GM13977 (cell line): ENCODE measurements at places on chromosomes 4 and X.
A peak's percentile ranks its signal among the peaks of the same experiment; 100 is the strongest.

DNA sequence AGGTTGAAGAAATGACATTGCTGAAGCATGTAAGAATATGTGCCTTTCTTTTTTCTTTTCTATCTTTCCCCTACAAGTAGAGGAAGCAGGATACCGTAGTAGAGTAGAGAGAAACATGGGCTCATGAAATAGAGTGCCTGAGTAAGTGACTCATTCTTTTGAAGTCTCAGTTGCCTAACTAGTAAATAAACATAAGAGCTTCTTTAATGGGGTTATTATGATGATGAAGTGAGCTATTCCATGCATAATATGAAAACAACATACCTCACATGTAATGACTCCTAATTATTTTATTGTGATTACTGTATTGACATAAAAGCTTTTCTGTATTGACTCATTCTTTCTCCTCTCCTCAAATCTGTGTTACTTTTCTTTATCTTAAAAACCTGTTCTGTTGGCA, 1538.2 kb downstream of the TECRL start:
- DNase-seq, result no peak

GRCh38 chrX:75181721-75182120, 25.6 kb upstream of the ABCB7 start:
- DNase-seq, result no peak

DNA sequence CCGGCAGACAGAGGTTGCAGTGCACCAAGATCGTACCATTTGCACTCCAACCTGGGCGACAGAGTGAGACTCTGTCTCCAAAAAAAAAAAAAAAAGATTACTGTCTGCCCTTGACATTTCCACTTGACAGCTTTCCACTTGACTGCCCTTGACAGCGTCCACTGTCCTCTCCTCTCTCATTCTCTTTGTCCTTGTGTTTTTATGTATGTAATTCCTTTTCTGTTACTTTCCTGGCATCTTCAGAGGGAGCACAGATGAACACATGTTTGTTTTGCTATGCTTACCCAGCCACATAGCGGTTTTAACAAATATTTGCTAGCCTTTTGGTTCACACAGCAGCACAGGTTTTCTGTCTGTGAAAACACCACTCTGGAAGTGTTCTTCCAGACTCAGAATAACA, 26.2 kb downstream of the SYAP1 start:
- no peak for DNase-seq

GRCh38 chr4:14308229-14308651, 680.7 kb upstream of the BOD1L1 start:
- no peak for DNase-seq

- DNase-seq, result peak; percentile 59
Observed at GRCh38 chr4:112119353-112119783, 25.9 kb upstream of the FAM241A start.
